ENCODE measurements at places on chromosomes 6 and 20.

- DNase-seq = no peak
Observed at GRCh38 chr6:41256383-41256782, 28.2 kb downstream of the TREML4 start.

- no peak for DNase-seq
Observed at GRCh38 chr6:166530211-166531095, 56.0 kb downstream of the RAMACL start.

- DNase-seq = peak; percentile 7
Observed at GRCh38 chr6:88870717-88871330, 92.6 kb downstream of the RNGTT start.

DNA sequence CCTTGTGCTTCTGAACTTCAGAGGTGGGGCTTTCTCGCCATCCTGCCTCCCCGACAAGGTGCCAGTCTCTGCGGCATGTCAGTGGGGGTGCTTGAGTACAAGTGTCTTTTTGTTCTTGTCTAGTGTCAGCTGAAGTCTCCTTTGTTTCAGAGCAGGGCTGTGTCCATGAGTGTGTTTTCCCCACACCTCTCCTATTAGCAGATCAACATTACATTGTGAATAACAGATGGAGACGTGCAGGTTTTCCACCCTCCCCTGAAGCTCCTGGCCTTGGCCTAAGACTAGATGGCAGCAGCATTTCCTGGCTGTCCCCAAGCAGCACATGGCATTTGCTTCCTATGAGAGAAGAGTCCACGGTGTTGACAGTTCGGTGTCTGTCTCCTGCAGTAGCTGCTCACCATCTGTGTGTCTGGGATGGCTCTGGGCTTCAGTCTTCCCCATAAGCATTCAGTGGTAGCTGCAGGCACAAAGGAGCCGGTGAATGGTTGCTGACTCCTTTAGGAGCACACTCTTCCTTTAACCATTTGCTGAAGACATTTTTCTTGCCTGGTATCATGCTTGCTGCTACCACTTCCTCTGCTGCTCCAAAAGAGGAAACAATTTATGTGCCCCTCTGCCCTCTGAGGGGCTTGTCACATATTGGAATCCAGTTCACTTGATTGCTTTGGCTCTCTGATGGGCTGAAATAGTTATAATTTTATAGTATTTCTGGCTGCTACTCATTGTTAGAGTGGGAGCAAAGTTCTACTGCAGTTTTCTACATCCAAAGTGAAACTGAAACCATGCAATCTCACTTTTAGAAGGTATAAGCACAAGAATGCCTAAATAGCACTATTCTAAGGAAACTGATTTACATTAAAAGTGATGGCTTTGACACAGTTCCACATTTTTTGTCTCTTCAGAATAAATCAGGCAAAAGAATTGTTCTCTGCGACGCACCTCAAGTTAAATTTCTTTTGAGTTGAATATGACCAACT lies 913.0 kb downstream of the C6orf118 start:
- no peak for DNase-seq

DNA sequence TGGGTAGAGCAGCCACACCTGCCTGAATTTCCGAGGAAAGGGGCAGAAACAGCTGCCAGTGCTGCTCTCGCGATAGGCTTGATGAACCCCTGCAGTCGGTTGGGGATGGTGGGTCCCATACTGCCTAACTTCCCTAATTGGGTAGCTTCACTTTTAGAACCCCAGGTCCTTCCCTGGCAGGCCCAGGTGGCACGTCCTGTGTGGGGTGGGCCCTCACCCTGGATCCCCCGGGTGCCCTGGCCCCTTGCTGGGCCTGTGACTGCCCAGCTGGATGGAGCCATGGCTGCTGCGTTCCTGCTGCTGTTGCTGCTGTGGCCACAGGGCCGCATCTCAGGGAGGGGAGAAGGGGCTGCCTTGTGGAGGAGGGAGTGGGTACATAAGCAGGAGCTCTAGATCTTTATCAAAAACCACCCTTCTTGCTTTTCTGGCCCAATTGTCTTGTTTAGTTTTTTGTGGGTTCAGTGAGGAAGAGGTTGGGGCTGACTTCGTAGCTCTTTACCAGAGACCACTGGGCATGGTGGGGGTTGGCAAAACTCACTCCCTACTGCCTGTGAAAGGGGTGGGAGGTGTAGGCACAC lies 19.2 kb downstream of the TREML4 start:
- no peak for DNase-seq

DNA sequence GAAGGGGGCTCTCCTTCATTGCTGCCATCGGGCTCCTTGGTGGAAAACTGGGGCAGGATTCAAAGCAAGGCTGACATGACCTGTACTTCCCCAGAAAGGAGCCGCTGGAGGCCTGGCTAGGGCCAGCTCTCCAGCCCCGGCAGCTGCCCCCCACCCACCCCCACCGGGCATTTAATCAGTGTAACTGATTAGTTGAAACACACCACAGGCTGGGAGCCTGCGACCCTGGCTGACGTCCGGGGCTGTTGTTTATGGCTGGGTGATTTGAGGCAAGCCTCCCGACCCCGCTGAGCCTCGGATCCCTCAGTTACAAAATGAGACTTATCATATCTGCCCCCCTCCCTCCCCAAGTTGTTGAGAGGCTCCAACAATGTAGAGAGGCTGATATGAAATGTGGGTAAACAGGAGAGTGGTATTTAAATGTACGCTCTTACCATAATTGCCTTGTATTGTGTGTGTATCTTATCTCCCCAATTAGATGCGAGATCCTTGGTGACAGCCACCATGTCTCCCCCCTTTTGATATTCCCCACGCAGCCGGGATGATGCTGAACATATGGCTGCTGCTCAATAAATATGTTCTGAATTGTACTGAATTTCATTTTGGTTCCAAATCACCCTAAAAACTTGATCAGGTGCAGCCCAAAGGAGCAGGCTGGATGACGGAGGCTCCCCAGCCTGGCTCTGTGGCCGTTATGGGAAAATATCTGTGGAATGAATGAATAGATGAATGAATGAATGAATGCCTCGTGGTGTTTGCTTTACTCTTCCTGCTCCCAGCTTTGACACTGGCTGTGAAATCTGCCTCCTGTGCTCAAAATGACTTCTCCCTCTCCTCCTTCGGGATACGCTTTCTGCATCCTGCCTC lies 31.8 kb upstream of the APCDD1L start:
- DNase-seq = no peak

DNA sequence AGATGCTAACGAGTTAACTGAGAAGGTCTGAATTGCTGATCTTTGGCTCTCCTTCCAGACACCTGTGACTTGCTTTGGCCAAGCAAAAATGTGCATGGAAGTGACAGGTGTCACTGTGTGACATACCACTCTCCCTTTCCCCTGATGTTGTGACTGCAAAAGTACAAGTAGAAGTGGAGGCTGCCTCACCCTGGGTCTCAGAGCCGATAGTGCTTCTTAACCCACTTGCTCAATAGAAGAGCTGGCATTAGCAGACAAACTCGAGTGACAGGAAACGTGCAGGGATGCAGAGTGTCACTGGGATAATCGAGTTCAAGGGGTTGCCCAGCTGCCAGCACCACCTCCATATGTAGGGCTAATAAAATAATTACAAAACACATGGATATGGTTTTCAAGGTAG lies 16.4 kb upstream of the SPO11 start:
- no peak for DNase-seq

DNA sequence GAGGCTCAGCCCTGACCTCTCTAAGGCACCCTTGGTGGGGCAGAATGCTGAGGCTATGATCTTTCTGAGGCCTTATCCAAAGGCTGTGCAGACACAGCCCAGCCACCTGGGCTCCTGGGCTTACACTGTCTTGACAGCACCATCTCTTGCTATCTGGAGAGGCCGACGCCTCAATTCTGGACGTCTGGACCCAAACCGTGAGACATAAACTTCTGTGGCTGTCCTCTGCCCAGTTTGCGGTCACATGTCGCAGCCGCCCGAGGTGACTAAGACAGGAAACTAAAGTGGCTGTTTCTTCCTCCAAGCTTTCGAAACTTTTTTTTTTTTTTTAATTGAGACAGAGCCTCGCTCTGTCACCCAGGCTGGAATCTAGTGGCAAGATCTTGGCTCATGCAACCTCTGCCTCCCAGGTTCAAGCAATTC lies 49.3 kb downstream of the PRR18 start:
- DNase-seq = no peak

GRCh38 chr6:48990739-48991138 lies 472.3 kb downstream of the MMUT start:
- DNase-seq = no peak

GRCh38 chr6:84061174-84061573 lies 27.6 kb downstream of the MRAP2 start:
- DNase-seq = no peak

DNA sequence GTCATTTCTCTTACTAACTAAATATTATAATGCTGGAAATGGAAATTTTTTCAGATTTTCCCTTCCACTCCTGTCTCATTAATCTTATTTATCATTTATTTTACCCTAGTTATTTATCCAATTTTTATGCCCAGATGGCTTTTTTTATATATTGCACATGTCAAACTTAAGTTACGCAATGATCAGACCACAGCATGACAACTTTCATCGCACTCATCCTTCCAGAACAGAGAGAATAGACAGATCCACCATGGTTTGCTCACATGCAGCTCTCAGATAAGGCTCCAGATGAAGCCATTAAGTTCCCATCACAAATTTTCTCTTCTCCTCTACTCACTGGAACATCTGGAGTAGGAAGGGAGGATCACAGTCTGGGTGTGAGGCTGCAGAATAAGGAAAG lies 48.7 kb downstream of the MAP7 start:
- DNase-seq = no peak

DNA sequence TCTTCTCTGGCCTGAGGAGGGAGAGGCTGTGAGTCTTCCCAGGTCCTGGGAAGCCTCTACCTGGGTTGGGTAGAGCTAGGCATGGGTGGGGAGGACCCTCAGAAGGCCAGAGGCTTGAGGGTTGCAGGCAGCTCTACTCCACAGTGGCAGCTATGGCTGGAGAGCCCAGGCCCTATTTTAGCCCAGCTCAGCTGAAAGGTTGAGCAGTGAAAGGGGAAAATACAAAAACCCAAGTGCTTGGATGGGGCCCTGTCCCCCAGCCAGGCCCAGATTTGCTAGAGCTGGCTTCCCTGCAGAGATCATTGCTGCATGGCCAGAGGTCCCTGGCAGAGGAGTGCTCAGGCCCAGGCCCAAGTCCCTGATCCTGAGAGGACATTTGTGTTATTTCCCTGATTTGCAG lies 45.7 kb downstream of the SUN5 start:
- DNase-seq = no peak

- no peak for DNase-seq
Observed at GRCh38 chr6:126945150-126945685, 173.3 kb upstream of the RSPO3 start.

- DNase-seq = no peak
Observed at GRCh38 chr6:79420054-79420453, 117.2 kb downstream of the LCA5 start.

- no peak for DNase-seq
Observed at GRCh38 chr20:61252601-61253263, 671 bp downstream of the CDH4 start.

- DNase-seq = no peak
Observed at GRCh38 chr20:17761604-17762003, 61.8 kb downstream of the BANF2 start.

DNA sequence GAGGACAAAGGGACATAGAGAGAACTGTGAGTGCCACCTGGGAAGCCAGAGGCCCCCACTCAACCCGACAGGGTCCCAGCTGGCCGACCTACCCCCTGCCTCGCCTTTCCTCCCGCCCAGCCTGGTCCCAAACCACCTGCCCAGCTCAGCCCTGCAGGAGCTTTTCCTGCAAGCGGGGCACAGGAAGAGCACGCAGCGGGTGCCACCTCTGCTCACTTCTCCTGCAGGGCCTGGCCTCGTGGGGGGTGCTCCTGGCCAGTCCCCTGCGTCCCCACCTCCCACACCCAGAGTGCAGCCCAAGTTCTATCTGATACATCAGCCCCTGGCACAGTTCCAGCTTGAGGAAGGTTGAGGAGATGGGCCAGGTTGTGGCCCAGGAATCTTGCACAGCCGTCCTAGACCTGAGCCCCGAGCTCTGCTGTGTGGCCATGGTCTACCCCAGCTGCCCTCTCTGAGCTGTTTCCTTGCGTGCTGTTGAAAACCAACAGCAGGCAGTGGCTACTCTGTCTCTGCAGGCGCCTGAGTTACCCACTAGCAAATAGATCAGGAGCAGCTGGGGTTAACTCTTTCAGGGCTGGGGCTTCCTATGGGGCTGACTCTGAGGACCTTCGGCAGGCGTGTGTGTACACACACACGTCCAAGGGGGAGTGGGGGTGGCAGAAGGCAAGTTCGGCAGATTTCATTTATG lies 1.7 kb downstream of the NECAB3 start:
- no peak for DNase-seq

- DNase-seq = no peak
Observed at GRCh38 chr20:33311996-33312395, 29.0 kb downstream of the BPIFB1 start.

- DNase-seq = no peak
Observed at GRCh38 chr20:57991211-57991881, 237.1 kb downstream of the ANKRD60 start.

DNA sequence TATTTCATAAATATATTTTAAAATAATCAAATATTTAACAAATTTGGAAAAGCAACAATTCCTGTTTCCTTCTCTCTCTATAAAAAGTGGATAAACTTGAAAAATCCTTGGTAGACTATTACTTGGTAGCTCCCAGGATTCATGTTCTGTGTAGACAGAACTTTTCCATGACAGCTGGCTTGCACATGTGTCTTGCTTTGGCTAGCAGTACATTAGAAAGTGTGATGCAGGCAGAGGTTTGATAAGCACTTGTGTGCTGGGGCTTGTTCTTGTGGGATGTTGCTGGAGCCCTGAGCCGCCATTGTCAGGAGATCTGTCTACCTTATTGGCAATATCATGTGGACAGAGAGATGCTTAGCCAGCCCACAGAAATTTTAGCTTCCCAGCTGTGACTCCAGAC lies 327.2 kb downstream of the CDKAL1 start:
- no peak for DNase-seq

GRCh38 chr6:46734867-46735719 lies at the start of gene PLA2G7:
Gene PLA2G7 (minus strand): TSS chr6:46735375. CDS start chr6:46722891, 12,484 bp downstream.
- DNase-seq = no peak

GRCh38 chr6:148398678-148399077 lies 56.0 kb downstream of the SASH1 start:
- DNase-seq = no peak

GRCh38 chr20:4929686-4930397 lies 71.5 kb downstream of the SLC23A2 start:
- no peak for DNase-seq

DNA sequence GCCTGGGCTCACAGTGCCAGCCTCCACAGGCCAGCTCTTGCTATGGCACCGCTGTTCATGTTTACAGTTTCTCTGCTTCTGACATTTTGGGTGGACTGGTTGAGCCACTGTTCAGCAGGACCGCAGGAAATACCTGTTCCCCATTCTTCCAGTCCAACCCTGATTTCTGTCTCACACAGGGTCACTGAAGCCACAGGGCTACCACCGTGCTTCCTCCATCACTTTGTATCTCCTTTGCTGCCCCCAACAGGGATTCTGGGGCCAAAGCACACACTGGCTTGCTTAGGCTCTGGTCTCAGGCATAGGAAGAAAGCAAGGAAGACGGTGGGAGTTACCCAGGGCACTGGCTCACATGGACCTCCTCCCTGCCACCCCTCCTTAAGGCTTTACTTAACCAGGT lies 164.5 kb downstream of the UNC5CL start:
- no peak for DNase-seq

- DNase-seq = no peak
Observed at GRCh38 chr6:117706504-117706903, 31.2 kb downstream of the NUS1 start.
